Cortex of kidney (tissue), 1 donor: ENCODE measurements at places on chromosomes 5 and 9.

DNA sequence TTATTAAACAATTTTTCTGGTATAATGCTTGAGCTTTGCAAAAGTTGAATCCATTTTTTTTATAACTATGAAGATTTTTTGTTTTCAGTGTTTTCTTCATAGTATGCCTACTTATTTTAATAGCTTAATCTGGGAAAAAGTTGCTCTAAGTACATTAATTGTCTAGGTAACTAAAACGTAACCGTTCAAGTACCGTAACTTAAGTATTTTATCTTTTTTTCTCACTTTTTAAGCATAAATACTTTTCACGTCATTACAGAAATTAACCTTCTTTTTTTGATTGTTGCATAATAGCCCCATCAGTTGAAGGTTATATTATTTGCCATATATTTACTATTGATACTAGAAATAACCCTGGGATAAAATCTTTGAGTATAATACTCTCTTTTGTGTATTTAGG, 15.2 kb downstream of the TNPO1 start:
- DNase-seq = no peak

- no peak for DNase-seq
Measured at GRCh38 chr9:93267091-93267541, 83.2 kb downstream of the WNK2 start.

- DNase-seq = no peak
Measured at GRCh38 chr9:104950838-104951237, 22.9 kb upstream of the ABCA1 start.

- DNase-seq = no peak
Measured at GRCh38 chr5:157026789-157027424, 32.0 kb downstream of the HAVCR1 start.

- DNase-seq = no peak
Measured at GRCh38 chr5:67093279-67093678, 103.3 kb downstream of the CD180 start.

DNA sequence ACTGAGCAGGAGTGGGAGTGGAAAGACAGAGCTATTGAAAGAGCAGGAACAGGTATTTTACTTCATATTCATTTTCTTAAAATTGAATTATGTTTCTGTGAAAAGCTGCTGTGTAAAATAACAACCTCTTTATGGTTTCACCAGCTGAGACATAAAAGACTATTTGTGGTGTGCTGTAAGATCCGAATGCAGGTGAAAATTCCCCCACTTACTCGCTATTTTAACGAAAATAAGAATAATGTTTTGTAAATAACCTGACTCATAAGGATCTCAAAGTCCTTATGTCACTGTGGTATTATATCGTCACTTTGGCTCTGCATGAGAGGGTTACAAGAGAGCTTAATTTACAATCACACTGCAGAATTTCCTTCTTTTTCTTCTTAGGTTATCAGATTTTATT, 65.3 kb upstream of the NFIB start:
- DNase-seq = no peak

DNA sequence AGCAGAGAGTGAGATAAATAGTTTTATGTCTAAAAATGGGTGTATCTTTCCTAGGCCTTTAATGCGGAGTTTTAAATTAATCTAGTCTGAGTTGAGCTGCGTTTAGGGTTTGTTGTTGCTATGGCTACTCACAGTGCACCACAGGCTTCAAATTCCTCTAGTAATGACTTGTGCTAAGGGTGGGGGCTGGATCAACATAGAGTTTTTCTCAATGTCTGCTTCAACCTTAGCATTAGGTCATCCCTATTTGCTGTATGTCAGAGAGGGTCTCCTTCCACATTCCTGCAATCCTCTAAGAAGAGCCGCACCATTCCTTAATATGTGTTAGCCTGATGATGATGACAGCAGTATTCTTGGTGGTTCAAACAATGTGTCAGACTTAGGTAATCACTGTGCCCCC, 465.6 kb upstream of the KIF2A start:
- DNase-seq = no peak

DNA sequence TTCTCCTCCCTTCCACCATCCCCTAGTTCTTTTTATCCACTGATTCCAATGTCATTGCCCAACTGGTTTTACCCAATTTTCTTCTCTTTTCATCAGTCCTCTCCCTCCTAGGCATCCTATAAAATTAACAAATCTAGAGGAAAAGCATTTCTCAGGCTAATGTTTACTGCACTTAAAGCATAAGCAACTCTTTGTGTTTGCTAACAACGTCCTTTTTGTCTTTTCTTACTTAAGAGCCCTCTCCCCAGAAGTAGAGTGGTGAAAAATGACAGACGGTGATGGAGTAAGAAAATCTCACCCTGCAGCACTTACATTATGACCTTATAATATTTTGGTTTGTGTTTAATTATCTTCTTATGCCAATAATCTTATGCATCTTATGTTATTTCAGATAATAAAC, 1.6 kb upstream of the SPATA9 start:
- DNase-seq = no peak

GRCh38 chr5:168712280-168712924, 133.2 kb upstream of the PANK3 start:
- no peak for DNase-seq

- DNase-seq = no peak
Measured at GRCh38 chr5:177005619-177006264, 837 bp downstream of the UIMC1 start.

GRCh38 chr5:136714286-136714685, 348.9 kb upstream of the TRPC7 start:
- no peak for DNase-seq

- DNase-seq = no peak
Measured at GRCh38 chr5:173324115-173325001, 3.9 kb downstream of the STC2 start.

DNA sequence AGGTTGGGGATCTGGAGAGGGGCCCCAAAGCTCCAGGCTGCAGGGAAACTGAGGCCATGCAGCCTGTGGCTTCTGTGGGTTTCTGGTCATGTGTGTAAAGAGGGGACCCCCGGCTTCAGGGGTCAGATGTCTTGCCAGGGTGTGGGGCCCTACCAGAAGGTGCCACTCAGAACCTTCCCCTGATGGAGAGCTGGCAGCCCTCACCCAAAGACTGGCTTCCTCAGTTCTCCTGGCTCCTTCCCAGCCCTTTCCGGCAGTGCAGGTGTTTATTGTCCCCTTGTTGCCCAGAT, 11.6 kb upstream of the LAMC3 start:
- DNase-seq = no peak

DNA sequence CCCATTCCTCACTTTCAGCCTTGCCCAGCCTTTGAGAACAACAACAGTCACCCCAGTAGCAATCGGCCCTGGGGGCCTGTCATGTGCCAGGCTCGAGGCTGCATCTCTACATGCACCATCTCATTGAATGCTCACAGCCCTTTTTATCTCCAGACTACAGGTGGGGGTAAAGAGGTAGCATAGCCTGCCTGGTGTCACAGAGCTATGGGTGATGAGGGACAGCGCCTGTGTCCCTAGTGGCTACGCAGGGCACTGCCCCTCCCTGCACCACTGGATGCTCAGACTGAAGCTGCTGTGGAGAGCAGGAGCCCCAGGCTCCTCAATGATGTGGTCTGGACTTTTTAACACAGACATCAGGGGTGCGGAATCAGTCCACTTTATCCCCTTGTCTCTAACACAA, 2.8 kb downstream of the CAMK2A start:
- no peak for DNase-seq

GRCh38 chr9:19630760-19631159, 158.1 kb downstream of the SLC24A2 start:
- no peak for DNase-seq

GRCh38 chr9:15131094-15131493, 175.9 kb downstream of the TTC39B start:
- no peak for DNase-seq

GRCh38 chr5:14351845-14352712, 208.9 kb downstream of the TRIO start:
- DNase-seq = no peak

- DNase-seq = no peak
Measured at GRCh38 chr5:155633338-155633957, 619.9 kb downstream of the KIF4B start.

GRCh38 chr9:132243156-132244074, 81.6 kb downstream of the NTNG2 start:
- no peak for DNase-seq

DNA sequence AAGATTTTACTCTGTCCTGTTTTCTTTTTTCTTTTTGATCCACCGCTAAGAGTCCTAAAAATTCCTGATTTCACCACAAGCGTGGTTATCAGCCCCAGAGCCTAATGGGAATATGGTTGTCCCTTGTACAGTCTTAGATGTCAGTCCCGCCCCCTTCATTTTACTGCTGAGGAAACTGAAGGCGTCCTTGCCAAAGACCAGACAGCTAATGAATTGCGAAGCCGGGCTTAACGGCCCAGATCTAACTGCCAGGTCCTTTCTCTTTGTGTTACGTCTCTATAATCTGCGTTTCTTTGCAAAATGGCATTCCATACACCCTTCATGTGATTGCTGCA, 497 bp downstream of the NSA2 start:
- no peak for DNase-seq

- DNase-seq = no peak
Measured at GRCh38 chr9:18492612-18493011, 18.7 kb downstream of the ADAMTSL1 start.

GRCh38 chr9:92058723-92059444, 56.3 kb downstream of the SPTLC1 start:
- no peak for DNase-seq

DNA sequence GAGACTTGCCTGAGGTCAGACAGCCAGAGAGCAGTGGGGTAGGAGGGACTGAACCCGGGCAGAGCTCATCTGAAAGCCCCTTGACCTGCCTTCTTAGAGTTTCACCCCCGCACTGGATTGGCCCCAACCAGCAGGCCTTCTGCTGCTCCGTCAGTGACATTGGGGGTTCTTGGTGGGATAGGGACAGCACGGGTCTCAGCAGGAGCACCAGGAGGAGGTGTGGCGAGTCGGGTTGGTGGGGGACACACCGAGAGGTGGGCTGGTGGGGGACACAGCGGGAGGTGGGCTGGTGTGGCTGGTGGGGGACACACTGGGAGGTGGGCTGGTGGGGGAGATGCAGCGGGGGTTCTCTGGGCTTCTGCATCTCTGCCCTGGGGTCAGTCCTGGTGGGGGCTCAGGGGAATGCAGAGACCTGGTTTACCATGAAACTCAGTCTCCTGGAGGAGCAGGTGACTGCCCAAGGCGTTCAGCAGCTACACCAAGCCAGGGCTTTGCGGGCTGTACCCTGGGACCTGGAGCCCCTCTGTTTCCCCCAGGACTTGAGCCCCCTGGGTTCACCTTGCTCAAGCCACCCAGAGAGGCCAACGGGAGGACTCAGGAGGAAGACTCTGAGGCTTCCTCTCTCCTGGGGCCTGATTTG, 28.1 kb upstream of the RNU6ATAC start:
- no peak for DNase-seq

DNA sequence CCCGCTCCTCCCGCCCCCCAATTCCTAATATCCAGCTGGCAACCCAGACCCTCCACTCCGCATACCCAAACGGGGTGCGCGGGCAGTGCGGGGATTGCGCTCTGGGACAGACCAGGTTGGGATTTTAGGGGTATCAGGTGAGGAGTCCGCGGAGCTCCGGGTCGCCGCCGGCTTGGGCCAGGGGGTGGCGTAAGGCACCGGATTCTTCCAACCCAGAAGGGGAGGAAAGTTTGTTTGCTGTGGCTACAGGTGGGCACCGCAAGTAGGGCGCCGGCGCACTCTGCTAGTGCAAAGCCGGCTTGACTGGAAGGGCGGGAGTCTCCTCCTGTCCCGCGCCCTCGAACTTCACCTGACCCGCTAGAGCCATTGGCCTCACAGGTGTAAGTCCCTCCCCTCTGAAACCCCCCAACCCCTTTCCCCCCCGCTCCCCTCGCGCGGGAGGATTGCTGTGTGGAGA, 709 bp downstream of the IQGAP2 start:
- DNase-seq = no peak

DNA sequence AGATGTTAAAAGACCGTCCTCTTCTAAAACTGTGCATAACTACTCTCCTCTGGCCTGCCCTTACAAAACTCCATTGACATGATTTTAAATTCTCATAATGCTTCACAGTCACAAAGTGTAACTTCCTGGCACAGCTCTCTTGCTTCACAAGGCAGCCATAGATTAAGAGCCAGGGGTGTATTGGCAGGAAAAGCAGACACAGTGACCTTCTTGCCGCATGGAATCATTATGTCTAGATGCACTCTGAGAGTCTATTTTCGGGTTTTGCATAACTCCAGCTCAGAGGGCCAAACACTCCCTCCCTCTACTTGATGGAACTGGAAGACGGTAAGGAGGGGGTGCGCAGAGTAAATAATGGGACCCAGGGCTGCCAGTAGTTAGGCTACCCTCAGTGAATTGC, 110.1 kb downstream of the MARCHF3 start:
- DNase-seq = no peak

GRCh38 chr5:2299388-2300220, 416.9 kb upstream of the IRX4 start:
- DNase-seq = no peak

DNA sequence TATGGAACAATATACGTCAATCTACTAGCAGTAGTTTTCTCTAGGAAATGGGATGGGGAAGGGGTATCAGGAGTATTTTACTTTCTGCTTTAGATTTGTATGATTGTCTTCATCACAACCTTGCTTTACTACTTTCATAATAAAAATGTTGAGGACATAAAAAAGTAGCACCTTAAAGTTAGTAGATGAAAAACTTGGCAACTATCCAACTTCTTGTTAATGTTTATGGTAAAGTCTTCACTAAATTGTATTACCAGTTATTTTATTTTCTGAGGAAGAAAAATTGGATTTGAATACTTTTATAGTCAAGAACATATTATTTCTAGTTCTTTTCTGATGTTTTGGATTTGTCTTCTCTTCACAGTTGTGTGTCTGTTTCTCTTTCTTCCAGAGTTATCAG, 372.1 kb downstream of the ARRDC3 start:
- DNase-seq = no peak

DNA sequence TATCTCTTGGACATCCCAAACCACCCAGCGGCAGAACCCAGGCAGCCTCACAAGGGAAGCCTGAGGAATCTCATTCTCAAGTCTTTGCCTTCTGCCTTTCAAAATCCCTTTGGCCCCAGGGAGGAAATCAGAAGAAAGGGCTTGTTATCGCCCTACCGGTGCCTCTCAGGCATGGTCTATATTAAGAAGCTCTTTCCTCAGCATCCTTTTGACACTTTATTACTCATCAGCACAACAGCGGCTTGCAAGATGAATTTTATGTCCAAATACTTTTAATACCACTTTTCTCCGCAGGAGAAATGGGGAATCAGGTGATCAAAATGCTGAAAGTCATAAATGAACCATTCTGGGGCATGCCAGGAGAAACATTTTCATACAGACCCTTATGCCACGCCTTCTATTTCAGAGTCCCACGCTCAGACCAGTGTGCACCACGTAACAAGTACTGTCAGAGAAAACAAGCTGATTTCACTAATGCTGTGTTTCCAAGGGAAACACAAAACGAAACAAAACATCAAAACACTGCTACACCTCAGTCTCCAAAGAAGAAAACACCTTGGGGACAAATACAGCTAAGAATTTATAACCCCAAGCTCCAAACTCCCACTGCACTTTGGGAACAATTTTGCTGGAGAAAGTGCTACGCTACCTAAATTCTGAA, 30.0 kb downstream of the RAPGEF1 start:
- no peak for DNase-seq

DNA sequence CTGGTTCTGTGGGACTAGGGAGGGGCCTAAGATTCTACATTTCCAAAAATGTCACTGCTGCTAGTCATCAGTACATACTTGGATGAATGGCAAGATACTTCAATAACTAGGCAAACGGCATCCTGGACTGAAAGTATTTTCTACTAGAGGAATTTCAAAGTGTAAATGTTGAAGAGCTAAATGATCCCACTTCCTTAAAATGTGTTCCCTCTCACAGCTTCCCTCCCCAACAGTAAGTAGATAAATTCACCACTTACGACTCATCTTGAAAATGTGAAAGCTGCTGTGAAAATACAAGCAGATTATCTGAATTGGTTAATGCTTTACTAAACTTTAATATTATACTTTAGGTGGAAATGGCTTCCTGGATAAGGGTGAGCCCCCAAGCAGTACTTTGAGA, 1571.5 kb upstream of the WWC1 start:
- DNase-seq = no peak
